Activated CD8-positive, alpha-beta memory T cell treated with anti-CD3 and anti-CD28 coated beads for 36 hours (primary cell): ENCODE measurements at places on chromosomes 13 and 19. TPM values are rescaled to one million over a fixed set of nuclear protein-coding genes. Genes with fewer than 3 reads are reported as not detected.

Gene TMED1
- 14.2 TPM for total RNA-seq

Gene TJP3
- total RNA-seq = 0.63 TPM

Gene FAAP24
- 7.5 TPM for total RNA-seq

Gene F7
- 0.30 TPM for total RNA-seq

Gene VN1R4
- not detected for total RNA-seq

Gene ADAMTSL5
- 1.6 TPM for total RNA-seq

Gene SIGLEC9
- 0.29 TPM for total RNA-seq

Gene TBC1D17
- total RNA-seq = 27.4 TPM

Gene ICAM5
- 3.8 TPM for total RNA-seq

Gene ZNF132
- 5.3 TPM for total RNA-seq

Gene CYP2B6
- not detected for total RNA-seq

Gene APOC4
- not detected for total RNA-seq

Gene TLE6
- 1.3 TPM for total RNA-seq

Gene ADGRE3
- total RNA-seq = not detected

Gene PSG2
- not detected for total RNA-seq

Gene SOX1
- not detected for total RNA-seq

Gene ZNF155
- 4.3 TPM for total RNA-seq

Gene FFAR2
- not detected for total RNA-seq

Gene ACER1
- not detected for total RNA-seq

Gene KLK3
- not detected for total RNA-seq

Gene ZNF99
- not detected for total RNA-seq

Gene DAND5
- not detected for total RNA-seq

Gene TEAD2
- total RNA-seq = not detected

Gene C3
- total RNA-seq = 0.88 TPM

Gene PCSK4
- 1.3 TPM for total RNA-seq

Gene JAK3
- total RNA-seq = 125 TPM

Gene AP1M2
- total RNA-seq = not detected

Gene ZNF575
- total RNA-seq = 1.3 TPM

Gene ZNF284
- 1.8 TPM for total RNA-seq

Gene ACP5
- 3.1 TPM for total RNA-seq

Gene C2CD4C
- not detected for total RNA-seq

Gene ZSWIM4
- total RNA-seq = 5.8 TPM

Gene GJB2
- 17.0 TPM for total RNA-seq

Gene CGB5
- total RNA-seq = not detected

Gene FTL
- 1,469 TPM for total RNA-seq

Gene CBY2
- total RNA-seq = not detected

Gene VSIG10L
- 3.8 TPM for total RNA-seq

Gene ERICH6B
- not detected for total RNA-seq

Gene SH2D3A
- total RNA-seq = 20.3 TPM

Gene NXNL1
- not detected for total RNA-seq

Gene ZSCAN1
- not detected for total RNA-seq

Gene FUT1
- total RNA-seq = 0.17 TPM

Gene C13orf42
- not detected for total RNA-seq

Gene CCDC106
- 4.3 TPM for total RNA-seq
